CD4-positive, alpha-beta T cell treated with Interleukin-10 for 1 hour (primary cell): ENCODE measurements at places on chromosomes 5 and 9.

GRCh38 chr9:105198865-105199264 lies 45.6 kb upstream of the SLC44A1 start:
- no peak for DNase-seq

GRCh38 chr5:10009802-10010201 lies 239.9 kb downstream of the ATPSCKMT start:
- DNase-seq: no peak

- no peak for DNase-seq
Observed at GRCh38 chr5:166178411-166179080, 2112.9 kb upstream of the WWC1 start.

DNA sequence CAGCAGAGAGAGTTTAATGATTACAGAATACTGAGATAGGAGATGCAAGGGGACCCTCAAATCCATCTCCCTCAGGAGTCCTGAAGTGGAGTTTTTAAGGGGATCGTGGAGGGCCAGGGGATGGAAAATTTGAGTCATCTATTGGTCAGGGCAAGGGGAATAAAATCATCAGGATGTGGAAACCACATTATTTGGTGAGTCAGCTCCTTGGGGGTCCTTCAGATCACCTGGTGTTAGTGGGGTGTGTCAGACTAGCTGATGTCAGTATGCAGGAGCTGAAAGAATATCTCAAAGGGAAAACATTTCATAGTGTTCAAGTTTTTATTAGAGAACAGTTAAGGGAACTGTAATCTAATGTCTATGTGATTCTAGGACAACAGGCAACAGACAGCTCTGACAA lies 183.0 kb upstream of the FTMT start:
- DNase-seq: no peak

- DNase-seq: peak; percentile 35
Observed at GRCh38 chr5:169649486-169649885, 12.4 kb downstream of the DOCK2 start.

DNA sequence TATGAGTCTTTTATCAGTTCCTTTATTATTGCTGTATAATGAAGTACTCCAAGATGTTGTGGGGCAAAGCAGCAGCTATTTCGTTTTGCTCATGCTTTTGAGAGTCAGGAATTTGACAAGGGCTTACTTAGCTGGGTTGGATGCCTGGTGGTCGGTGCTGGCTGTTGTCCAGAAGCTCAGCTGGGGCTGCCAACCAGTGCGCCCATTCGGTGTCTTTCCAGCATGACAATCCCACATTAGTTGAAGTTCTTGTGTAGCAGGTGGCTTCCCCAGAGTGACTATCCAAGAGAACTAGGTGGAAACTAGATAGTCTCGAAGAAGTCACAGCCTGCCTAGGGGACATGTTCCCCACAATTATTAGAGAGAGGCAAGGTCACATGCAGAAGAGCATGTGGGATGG lies 3.4 kb upstream of the FLT4 start:
- no peak for DNase-seq

DNA sequence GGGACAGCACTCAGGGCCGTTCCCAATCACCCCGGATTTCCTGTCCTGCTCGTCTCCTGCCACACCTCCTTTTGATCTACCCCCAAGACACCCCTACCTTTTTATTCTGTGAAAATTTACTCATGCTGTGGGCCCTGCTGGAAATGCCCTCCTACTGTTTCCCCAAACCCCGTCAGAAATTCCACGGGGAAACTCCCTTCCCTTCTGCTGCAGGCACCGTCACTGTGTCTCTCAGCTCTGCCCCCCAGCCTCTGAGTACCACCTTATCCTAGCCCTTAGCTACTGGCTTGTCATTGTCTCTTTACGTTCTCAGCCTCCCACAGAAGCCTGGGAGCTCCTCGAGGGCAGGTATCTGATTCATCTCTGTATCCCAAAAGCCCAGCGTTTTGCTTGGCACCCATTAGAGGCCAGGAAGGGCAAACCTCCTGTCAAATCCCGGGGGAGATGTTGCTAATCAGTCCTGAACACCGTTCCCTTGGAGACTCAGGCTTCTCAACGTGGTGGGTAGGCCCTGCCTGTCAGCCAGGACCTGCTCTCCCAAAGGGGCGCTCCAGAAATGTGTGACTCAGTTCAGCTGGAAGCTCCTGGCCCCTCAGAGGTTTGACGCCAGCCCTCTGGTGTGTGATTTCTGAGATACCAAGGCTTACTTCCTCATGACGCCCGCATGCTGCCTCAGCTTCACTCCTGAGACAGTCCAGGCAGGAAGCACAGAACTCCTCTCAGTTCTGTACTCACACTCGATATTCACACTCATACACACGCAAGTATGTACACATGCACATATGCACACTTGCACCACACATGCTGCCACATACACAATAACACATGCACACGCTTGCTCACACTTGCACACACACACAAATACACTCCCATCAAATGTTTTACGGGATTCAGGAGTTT lies 50.7 kb upstream of the GRHPR start:
- DNase-seq: no peak

- no peak for DNase-seq
Observed at GRCh38 chr5:149853331-149853648, 91.3 kb downstream of the PDE6A start.

DNA sequence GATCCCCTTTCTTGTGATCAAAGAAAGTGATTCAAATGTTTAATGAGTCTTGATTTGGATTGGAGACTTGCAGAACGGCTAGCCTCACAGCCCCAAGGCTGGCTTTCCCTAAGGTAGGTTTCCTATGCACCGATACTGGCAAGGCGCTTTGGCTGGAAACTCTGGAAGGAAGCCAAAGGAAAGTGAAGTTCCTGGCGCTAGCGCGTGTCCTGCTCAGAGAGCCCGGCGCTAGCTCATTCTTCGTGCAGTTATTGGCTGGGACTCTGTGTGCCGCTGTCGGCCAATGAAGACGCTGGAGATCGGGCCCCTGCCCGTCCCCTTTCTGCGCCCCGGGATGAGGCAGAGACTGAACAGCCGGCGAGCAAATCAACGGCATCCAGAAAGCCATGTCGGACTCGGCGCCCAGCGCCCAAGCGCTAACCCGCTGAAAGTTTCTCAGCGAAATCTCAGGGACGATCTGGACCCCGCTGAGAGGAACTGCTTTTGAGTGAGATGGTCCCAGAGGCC lies at the start of gene PCDHGC3:
Gene PCDHGC3 (plus strand): TSS at position 342 of the 507 bp plus-strand sequence. CDS start 151 bp downstream, at position 493.
- peak; percentile 19 for DNase-seq

DNA sequence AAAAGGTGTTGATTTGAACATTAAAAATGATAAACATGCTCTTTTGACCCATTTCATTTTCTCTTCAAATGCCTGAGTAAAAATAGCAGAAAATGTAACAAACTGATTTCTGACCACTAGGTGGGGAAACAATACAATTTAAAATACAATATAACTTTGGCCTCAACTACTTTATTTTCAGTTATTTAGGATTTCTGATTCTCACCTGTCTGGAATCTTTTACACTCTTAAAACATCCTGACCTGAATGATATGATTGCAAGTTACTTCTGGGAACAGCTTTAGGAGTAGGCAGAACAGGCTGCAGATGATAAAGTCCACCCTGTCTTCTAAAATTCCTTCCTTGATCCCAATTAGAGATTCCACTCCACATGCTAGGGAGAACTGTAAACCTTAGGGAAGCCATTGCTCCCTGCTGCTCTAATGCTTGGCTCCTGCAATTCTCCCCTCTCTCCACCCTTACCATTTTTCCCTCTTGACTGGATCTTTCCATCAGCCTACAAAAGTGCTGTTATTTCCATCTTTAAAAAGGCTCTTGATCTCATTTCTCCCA lies 70.3 kb downstream of the FYB1 start:
- peak; percentile 66 for DNase-seq

GRCh38 chr5:115557667-115558387 lies 13.3 kb upstream of the FEM1C start:
- no peak for DNase-seq

- DNase-seq: no peak
Observed at GRCh38 chr5:68446487-68446894, 230.9 kb downstream of the PIK3R1 start.

DNA sequence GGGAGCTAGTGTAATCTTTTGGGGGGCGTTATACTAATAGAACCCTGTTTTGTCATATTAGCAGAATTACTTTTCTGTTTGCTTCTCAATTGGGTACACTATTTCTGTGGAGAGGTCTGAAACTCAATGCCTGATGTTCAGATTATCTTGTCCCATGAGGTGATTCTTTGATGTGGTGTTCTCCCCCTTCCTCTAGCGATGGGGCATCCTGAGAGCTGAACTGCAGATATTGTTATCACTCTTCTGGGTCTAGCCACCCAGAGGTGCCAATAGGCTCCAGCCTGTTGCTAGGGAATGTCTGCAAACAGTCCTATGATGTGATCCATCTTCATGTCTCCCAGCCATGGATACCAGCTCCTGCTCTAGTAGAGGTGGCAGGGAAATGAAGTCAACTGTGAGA lies 233.1 kb upstream of the RASA1 start:
- DNase-seq: peak; percentile 9

DNA sequence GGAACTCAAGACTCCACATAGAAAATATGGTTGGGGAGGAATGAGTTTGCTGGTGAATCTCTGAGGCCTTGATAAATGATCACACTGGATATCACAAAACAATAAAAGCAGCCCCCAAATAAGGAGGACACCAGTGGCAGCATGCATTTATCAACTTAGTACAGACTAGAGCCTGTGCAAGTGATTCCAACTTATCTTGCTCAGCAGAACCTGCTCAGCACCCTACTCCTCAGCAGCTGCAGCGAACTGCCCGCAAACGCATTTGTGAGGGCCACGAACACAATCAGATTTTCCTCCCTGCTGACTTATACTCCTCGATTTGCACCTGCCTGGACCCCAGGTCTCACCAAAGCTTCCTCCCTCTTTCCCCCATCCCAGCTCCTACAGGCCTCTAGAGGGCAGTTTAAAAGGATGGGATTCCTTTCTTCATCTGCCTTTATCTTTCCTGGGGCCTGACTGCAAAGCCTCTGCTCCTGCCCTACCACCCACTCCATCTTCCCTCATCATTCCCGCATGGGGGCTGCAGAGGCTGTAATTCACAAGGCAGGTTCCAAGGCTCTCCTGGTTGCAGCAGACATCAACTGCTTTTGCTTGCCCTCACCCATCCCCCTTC lies 41.2 kb downstream of the ANKS6 start:
- DNase-seq: no peak

- peak; percentile 60 for DNase-seq
Observed at GRCh38 chr5:55062039-55062779, 38.2 kb downstream of the GZMK start.

DNA sequence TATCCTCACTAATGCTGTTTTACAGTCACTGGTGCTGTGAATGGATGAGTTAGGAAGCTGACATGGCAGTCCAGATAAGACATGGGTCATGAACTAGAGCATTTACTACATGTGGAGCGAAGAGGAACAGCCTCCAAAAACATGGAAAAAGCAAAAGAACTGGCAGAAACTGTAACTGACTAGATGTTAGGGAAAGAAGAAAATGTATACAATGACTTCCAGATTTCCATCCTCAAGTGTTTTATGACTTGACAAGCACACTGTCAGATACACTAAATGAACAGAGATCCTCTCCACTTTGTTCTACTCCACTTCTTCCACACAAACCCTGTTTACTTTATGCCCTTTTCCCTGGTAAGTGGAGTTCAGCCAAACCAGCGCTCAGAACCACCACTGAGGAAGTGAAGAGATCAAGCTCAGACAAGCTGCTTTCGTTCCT lies 11.5 kb downstream of the HMGCS1 start:
- no peak for DNase-seq

DNA sequence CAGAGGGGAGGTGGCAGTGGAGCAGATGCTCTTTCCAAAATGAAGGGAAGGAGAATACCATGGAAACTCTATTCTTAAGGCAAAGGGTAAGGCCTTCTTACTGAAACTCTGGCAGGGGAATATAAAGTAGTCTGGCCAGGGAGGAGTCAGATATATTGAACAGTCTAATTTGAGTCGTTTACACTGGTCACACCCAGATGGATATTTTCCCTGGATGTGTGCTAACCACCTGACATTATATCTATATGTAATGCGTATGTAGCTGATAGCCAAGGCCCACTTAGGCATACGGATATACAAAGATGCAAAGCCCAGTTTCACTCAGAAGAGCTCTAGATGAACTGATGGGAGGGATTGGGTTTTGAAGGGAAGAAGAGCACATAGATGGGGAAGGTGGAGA lies 7.0 kb downstream of the TDRD7 start:
- no peak for DNase-seq

DNA sequence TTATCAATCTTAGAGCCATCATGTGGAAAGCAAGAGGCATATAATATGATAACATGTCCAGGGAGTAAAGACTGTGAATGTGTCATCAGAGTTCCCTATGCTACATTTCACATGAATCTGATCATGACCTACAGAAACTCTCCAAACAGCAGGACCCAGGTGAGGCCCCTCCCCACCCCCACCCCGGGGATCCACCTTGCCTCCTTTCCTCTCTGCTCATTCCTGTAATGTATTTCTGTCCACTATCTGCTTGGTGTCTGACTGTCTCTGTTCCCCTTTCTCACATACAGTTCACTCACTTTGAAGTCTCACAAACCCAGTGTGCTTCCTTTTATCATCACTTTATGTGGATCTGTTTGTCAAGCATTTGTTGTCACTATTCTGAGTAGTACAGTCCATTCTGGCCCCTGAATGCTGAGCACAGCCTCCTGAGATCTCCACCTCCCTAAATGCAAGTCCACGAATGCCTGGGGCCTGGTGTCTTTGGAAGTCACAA lies 76.4 kb upstream of the SMARCA2 start:
- no peak for DNase-seq

DNA sequence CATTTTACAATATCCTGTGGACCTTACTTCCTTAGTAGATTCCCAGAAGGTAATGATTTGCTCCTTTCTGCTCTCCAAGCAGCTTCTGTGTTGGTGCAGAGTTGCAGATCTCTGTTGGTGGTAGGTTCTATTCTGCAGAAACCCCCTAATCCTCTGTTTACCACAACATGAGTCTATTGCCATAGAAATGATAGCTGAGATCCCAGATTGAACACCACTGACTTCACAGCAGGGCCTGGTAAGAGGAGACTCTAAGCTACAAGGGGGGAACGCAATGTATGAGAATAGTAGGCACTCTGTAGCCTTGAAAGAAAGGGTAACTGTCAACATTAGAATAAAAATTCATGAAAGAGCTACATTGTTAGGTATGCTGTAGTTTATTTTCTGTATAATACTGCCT lies 59.5 kb downstream of the MUSK start:
- no peak for DNase-seq

DNA sequence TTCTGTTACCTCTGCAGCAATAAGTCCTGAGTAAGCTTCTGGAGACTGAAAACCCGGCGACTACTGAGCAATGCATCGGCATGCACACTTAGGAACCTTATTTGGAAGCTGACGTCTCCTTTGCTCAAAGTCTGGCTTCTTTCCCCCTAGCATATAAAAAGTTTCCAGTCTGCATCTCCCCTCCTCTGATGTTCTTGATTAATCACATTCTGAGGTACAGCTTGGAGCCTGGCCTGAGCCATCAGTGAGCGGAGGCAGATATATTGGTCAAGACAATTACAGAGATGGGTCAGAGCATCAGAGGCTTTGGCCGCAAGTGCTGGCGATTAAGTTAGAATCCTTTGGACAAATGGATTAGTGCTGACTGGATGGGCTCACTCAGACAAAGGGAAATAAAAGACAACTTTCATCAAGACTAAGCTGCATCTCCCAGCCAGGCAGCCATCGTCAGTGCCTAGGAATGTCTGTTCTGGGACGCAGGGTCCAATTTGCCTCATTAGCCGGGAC lies 140.7 kb downstream of the MTX3 start:
- no peak for DNase-seq
